ENCODE measurements at places on chromosomes 7 and 10.

- DNase-seq, result no peak
Measured at GRCh38 chr7:151342102-151342646, 562 bp downstream of the NUB1 start.

DNA sequence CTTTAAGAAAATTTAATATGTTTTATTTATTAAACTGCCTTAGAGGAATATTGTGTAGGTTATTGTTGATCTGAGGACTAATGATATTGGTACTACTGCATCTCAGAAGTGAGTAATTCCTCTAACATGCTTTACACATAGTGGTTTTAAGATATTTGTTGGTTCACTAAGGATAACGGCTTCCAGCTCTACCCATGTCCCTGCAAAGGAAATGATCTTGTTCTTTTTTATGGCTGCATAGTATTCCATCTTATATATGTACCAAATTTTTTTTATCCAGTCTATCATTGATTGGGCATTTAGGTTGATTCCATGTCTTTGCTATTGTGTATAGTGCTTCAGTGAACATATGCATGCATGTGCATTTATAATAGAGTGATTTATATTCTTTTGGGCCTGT, 20.1 kb downstream of the NXPH1 start:
- no peak for DNase-seq

DNA sequence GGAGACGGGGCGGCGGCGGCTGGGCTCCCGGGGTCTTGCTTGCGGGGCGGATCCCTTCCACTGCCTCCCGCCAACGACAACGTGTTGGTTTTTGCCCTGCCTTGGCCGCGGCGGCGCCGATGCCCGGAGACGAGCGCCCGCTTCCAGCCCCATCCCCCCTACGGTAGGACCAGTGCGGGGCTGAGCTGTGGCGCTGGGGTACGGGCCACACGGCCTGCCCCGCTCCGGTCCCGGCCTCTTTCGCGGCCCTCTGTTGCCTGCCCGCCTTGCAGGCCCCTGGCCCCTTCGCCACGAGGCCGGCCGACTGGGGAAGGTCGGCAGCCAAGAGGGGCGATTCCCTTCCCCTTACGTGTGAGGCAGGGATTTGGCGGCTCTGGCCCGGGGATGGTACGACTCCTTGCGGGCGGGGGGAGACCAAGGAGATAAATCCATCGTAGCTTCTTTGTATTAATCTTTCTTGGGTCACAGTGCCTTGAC, 488 bp downstream of the EIF4H start:
- peak; percentile 27 for DNase-seq

DNA sequence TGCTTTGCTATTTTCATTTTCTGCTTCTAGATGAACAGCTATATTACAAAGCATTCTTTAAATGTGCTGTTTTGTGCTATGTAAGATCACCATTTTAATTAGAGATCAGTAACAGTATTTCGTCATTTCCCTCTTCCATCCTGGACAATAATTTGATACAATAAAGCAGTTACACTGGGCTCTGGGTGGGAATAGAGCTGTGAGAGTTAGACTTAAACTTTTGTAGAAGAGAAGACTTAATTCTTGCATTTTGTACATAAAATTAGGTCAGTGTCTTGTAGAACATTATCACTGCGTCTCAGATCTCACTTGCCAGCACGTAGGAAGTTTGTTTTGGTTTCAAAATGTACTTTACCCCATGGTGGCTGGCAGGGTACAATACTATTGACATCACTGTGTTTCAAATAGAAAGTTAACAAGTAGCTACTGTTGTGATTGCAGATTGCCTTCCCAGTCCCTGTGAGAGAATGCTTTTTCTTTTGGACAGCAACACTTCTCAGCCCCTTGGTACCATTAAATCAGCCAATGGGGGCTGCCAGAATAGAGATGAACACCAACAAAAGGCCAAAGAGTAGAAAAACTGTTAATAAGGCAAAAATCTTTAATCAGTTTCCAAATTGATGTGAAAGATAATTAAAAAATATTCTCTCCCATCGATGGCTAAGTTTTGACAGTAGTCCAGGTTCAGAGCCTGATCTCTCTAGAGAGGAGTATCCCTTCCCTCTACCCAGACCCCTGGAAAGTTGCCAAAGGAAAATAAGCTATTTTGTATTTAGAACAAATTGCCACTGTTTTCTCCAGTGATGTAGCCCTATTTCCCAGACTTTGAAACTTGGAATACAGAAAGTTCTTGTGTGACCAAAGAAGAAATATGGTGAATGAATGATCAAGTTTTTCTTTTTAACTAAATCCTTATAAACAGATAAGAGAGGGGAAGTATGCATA, 35.1 kb downstream of the SMNDC1 start:
- DNase-seq, result no peak

- no peak for DNase-seq
Measured at GRCh38 chr10:8438603-8439002, 384.1 kb downstream of the GATA3 start.

DNA sequence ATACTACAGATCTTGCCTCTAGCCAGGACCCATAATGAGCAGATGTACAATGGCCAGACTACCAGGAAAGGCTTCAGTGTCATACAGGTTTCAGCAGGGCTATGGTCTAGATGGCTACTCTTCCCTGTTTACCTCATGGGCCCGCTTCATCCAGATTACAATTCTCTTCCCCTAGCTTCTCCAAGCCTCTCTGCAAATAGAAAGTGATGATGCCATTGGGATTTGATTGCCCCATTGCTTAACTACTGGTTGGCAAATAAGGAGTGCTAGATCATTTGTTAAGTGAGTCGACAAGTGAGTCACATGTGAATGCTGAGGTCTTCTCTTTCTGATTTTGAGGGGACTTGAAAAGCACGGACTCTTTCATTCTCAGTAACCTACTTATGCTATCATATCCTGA, 361.5 kb upstream of the LRRTM3 start:
- no peak for DNase-seq

DNA sequence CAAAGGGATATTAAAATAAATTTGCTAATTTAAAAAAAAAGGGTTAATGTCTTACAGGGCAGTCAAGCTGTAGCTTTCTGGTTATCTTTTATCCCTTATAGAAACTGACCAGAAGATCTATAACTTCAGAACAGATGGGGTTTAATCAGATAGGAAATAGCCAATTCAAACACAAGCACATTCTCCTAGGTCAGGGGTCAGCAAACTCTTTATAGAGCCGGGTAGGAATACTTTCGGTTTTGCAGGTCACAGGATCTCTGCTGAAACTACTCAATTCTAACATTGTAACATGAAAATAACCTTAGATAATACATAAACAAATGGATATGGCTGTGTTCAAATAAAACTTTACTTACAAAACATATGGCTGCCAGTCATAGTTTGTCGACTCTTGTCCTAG, 479.8 kb downstream of the ADRA2A start:
- no peak for DNase-seq

DNA sequence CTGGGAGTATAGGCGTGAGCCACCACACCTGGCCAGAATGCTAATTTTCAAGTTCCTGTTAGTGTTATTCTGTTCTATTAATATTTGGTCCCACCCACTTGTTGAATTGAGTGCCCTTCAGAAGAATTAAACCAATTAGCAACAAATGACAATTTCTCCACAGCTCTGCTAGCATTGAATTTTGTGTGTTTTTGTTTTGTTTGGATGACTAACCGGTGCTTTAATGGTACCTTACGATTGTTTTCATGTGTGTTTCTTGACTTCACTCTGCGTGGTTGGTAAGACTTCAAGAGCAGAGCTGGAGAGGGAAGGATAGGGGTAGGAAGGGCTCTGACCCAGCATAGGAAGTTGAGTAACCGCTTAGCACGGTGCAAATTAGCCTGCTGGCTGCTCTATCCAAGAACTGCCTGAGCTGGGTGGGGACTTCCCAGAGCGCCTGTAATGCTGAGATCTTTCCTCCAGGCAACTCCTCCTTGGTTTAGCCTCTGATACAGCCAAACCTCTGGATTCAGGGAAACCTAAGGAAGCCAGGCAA, 4.6 kb downstream of the ARPC1B start:
- DNase-seq, result no peak

DNA sequence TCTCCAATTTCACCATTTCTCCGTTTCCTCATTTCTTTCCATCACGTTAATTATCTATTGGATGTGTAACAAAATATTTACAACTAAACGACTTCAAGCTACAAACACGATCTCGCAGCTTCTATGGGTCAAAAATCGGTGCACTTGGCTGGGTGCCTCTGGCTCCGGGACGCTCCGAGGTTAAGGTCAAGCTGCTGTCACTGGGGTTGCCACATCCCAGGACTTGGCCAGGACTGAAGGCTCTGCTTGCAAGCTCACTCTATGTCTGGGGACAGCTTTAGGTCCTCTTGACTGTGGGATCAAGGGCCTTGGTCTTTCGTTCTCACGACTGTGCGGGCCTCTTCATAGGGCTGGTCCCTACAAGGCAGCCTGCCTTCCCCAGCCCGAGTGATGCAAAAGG, 159.7 kb downstream of the CCDC3 start:
- no peak for DNase-seq

GRCh38 chr7:108716783-108717182, 147.1 kb downstream of the DNAJB9 start:
- no peak for DNase-seq

DNA sequence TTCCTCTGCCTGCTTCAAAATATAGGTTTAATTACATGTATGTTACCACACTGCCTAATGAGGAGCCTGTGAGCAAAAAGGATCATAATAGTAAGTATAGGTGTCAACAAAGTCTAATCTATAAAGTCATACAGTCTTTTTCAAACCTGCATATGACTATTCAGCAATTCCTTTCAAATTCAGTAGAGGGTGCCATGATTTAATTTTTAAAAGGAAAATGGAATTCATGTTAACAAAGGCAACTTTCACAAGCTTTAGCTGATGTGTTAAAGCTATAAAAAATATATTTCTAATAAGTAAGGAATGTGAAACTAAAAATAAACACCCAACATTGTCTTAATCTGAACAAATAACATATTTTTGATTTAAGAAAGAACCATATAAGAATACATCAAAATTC, 52.1 kb downstream of the MPP7 start:
- DNase-seq, result no peak

DNA sequence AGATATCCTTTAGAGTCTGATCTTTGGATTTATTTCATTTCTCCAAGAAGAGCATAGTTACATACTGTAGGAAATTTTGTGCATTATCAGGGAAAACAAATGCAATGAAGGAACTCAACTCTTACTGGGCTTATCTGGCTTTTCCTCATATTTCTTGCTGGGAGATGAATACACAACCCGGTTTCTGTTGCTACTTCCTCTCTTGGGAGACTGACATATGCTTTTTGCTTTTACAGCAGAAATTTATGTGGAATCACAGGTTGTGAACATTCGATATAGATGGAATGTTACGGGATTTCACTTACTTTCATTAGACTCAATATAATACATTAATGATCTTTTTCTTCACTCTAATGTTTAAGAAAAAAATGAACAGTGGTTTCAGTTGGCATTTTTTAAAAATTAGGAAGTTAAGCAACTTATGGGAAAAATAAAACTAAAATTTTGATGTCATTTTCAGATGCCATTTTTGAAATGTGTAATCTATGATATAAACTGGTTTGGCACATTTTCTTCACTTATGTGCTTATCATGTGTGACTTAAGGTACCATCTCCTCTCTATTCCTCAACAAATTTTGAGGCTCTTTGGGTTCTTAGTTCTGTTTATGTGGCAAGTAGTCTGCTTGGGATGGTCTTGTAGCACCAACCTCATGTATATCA, 7.1 kb downstream of the SND1 start:
- DNase-seq, result no peak

- DNase-seq, result no peak
Measured at GRCh38 chr10:99303899-99304861, 25.0 kb upstream of the CNNM1 start.

DNA sequence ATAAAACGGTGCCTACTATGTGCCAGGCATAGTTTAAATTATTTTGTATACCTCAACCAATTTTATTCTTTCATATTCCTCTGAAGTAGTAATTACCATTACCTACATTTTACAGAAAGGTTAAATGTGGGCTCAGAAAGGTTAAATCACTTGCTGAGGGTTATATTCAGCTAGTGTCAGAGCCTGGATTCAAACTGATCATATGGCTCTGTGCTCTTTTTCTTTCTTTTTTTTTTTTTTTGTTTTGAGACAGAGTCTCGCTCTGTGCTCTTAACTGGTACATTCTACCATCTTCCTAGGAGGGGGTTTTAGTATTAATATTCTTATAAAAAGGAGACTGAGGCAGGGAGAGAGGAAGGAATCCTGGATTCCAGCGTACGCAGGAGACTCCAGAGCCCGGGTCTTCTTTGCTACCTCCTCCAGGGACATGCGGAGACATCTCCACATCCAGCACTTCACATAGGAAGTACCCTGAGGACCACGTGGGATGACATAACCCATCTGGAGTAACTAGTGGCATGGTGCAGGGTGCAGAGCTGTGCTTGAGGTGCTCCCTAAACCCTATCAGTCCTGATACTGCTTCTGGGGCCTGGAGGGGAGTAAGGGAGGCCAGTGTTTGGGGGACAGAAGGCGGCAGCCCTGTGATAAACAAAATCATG, 29.6 kb upstream of the ATXN7L1 start:
- no peak for DNase-seq

DNA sequence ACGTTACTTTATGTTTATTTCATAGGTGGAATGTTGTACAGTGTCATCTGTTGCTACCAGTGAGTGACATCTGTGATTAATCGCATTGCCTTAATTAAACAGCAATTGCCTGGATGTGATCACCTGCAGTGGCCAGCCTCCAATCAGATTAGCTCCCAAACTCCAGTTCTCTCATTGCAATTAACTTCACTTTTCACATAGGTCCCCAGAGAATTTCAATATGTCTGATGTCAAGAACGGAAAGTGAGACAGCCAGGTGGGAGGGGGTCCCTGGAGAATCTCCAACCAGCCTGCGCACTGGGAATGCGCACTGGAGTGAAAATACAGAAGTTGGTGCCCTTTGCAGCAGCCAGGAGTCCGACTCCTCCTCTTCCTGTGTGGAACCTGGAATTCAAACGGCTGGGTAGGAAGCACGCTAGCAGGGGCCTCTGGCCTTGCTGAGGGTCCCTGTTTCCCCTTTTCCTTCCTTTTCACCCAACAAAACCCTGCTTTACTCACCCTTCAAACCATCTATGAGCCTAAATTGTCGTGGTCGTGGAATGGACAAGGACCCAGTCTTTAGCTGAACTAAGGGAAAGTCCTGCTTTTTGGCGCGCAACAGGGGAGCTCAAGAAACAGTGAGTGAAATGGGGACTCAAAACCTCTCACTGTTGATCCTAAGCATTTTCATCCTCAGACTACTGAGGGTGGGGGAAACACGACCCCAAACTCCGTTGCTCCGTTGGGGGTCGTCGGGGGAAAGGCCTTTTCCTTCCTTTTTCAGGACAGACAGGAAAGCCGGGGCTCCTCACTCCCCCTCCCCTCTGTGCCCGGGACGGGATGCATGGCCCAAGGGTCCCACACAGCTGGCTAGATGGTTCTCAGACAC, 1355.5 kb upstream of the LRRTM3 start:
- no peak for DNase-seq

- no peak for DNase-seq
Measured at GRCh38 chr7:155221547-155221946, 76.1 kb upstream of the INSIG1 start.

GRCh38 chr10:100528921-100529474, 673 bp downstream of the NDUFB8 start:
- no peak for DNase-seq

GRCh38 chr7:145169908-145170307, 334.1 kb upstream of the TPK1 start:
- DNase-seq, result no peak

DNA sequence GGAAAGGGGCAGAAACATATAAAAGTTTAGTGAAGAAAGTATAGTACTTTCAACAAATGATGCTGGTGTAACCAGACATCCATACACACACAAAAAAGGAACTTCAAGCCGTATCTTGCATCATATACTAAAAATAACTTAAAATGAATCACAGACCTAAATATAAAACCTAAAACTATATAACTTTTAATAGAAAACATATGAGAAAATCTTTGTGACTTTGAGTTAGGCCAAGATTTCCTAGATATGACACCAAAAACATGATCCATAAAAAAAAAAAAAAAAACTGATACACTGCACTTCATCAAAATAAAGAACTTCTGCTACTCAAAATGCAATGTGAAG, 40.9 kb downstream of the NUDCD3 start:
- DNase-seq, result no peak
